Dorsolateral prefrontal cortex (tissue), 122 donors: ENCODE measurements at places on chromosomes 7 and 10. TPM values are rescaled to one million over a fixed set of nuclear protein-coding genes. Genes with fewer than 3 reads are reported as not detected.

DNA sequence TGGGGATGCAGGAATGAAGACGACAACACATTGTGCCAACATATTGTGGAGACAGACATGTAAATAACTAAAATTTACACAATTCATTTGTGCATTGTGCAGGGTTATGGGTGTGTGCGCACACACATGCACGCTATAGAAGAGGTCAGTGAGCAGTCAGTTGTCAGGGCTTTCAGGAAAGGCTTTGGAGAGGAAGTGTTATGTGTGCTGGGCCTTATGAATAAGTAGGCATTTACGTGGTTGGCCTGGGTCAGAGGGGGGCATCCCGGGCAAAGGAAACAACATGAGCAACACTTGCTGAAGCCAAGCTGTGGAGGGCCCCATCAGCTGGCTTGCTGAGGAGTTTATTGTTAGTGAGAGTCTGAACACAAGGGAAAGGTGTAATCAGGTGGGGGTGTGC is 4.1 kb downstream of the PRXL2A start:
- no peak for DNase-seq

The C10orf95 gene
- 0.33 TPM for total RNA-seq

DNA sequence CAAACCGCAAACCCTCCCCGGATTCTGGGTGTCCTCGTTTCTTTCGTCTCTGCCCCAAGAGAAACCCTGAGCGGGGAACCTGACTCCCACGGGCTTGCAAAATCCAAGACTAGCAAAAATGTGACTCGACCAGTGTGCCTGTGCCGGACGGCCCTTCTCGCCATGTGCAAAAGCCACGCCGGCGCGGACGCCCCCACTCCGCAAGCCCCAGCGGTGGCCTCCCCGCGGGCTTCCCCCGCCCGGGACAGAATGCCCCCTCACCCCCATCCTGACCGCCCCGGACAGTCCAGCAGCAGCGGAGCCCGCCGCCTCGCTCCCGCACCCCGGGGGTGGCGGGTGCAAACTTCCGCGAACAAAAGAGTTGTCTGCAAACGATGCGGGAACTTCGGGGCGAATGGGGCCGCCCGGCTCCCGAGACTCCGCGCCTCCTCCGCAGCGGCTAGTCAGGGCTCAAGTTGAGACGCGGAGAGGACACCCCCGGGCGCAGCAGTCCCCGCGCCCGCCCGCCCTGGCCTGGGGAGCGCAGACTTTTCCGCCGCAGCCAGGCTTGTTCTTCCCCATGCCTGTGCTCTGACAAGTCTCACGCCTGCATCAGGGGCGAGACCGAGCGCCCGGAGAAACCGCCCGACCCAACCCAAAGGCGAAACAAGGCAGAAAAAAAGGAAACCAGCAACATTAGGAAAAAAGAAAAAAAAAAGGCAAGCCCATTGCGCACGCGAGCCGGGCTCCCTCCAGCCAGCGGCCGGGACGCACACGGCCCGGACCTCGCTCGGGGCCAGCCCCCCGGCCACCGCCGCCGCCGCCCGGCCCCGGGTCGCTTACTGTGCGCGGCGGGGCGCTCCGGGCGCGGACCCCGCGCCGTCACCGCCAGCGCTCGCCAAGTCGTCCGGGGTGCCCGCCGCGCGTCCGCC is 732 bp downstream of the FAM53B start:
- no peak for DNase-seq

GRCh38 chr10:53836638-53837037 is 964.4 kb downstream of the PCDH15 start:
- DNase-seq: no peak

DNA sequence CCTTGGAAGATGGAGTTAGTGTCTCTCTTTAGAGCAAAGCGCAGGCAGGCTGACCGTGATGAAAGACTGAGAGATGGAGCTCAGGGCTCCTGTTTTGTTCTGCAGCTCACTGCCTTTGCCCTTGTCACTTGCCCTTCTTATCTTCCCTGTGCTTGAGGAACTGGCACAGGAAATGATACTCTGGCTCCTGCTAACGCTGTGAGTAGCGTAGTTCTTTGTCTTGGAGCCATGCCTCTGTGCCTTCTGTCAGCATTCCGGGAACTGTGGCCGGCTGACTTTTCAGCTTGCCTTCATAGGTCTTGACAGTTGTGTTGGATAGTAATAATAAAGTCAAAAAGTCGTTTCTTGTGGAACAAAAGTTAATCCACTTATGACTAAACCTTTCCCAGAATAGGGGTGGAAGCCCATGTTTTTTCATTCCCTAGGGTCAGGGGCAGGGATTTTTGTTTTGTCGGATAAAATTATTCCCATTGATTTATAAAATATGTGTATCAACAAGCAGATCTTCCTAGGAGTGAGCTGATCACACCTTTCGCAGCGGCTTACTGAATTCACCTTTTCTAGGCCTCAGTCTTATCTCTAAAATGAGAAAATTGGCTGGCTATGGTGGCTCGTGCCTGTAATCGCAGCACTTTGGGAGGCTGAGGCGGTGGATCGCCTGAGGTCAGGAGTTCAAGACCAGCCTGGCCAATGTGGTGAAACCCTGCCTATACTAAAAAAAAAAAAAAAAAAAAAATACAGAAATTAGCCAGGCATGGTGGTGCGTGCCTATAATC is 16.6 kb upstream of the TMEM236 start:
- no peak for DNase-seq

The CCDC136 gene
- total RNA-seq: 83.6 TPM
